HT-29 (cell line): ENCODE measurements at places on chromosomes 16 and 17. TPM values are rescaled to one million over a fixed set of nuclear protein-coding genes. Genes with fewer than 3 reads are reported as not detected.

DNA sequence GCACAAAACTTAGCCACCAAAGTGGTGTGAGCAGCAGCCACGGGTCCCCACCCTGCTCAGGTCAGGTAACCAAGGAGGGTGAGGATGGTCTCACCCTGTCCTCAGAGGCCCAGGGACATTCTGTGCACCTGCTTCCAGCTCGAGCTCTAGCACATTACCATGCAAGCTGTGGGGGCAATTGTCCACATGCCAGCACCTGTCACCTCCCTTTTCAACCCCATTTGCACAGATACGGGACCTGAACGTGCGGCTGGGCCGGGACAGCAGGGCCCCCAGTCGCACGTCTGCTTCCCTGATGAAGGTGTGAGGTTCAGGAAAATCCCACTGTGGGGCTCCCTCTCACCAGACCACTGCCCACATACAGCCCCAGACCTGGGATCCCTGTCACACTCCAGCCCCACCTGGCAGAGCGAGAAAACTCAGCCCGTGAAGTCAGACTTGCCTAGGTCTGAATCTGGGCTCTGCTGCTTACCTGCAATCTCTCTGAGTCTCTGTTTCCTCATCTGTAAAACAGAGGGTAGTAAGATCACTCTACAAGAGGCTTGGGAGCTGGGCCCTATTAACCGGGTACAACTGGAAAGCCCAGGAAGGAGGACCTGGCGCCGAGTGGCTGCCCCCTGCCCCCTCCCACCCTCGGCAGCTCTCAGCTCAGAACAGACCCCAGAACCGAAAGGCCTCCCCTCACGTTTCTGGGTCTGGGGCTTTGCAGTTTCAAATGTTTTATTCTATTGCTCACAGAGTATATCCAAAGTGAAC, 7.9 kb downstream of the WFIKKN2 start:
- DNase-seq: no peak

DNA sequence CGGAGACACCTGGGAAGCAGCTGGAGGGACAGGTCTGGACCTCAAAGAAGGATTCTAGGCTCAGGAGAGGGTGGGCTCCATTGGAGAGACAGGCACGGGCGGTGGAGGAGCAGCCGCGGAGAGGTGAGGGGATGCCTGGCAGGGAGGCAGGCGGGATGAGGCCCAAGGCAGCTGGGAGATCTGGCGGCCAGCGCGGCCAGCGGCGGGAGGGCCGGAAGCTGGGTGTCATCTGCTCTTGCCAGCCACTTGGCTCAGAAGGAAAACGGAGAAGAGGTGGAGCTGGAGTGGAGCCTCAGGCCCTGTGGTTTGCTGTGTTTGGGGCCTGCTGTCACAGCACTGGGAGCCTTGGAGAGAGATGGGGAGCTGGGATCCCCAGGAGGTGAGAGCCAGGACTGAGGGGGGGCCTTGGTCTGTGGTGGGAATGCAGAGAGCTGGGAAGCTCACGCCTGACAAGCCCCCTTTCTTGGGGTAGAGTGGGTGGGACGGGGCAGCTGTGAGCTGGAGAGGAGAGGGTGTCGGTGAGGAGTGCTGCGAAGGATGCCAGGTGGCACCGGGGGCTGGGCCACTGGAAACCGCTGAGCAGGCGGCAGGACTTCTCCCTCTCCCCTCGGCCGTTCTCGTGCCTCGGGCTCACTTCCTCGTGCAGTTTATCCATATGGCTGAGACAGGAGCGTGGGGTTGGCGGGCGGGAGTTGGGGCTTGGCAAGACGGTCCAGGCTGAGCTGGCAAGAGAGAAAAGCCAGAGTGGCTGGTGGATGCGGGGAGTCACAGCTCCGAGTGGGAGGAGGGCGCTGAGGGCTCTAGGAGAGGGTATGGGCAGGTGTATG, 8.0 kb downstream of the TBC1D24 start:
- DNase-seq: no peak

DNA sequence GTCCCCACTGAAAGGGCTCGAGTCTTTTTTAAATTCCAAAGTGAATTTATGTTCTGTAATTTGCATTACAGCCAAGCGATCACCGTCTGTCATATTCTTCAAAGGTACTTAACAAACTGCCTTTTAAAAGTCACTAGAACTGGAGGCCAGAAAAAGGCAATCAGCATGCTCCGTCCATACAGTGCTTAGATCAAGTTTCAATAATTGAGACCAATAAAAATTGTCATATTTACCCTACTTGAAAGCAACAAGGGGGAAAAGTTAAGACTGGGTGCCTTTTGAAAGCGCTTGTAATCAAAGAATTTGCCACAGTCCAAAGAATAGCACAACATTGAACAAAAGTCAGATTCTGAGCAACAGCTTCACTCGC, 9.0 kb upstream of the ZFHX3 start:
- DNase-seq: peak; percentile 26

DNA sequence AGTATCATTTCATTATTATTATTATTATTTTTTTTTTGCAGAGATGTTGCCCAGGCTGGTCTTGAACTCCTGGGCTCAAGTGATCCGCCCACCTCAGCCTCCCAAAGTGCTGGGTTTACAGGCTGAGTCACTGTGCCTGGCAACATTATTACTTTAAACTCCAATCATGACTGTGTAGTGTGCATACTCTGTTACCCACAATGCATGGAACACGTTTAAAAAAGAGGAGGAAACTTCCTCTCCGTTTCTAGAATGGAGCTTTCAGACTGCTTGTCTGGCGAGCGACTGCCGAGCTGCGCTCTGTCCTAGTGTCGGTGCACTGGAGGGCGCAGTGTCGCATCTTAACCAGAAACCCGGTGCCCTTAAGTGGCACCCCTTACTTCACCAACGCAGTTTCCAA, 22.1 kb upstream of the FASN start:
- DNase-seq: no peak

KAT7 gene
- total RNA-seq: 23.0 and 25.4 TPM in 2 replicates

STX8 gene
- total RNA-seq: 21.6 and 26.0 TPM in 2 replicates

AXIN2 gene
- total RNA-seq: 58.9 and 72.1 TPM in 2 replicates

KCNG4 gene
- total RNA-seq: not detected in 2 replicates

SDR42E1 gene
- total RNA-seq: 3.4 and 10.2 TPM in 2 replicates
